ENCODE measurements at places on chromosomes 5 and 9. TPM values are rescaled to one million over a fixed set of nuclear protein-coding genes. Genes with fewer than 3 reads are reported as not detected.

The NDUFB6 gene
- 45.1 TPM for total RNA-seq

The GGTA1 gene
- not detected for total RNA-seq

The AGTPBP1 gene
- total RNA-seq = 21.8 TPM

The GAS1 gene
- total RNA-seq = 6.1 TPM

The GPR151 gene
- not detected for total RNA-seq

The DDX4 gene
- total RNA-seq = not detected

The CXCL14 gene
- not detected for total RNA-seq

The CCNI2 gene
- total RNA-seq = 1.6 TPM

The SPINK6 gene
- total RNA-seq = not detected

The STC2 gene
- 219 TPM for total RNA-seq

The NIM1K gene
- 0.21 TPM for total RNA-seq

The NDOR1 gene
- total RNA-seq = 28.6 TPM

The SRD5A1 gene
- 37.4 TPM for total RNA-seq

DNA sequence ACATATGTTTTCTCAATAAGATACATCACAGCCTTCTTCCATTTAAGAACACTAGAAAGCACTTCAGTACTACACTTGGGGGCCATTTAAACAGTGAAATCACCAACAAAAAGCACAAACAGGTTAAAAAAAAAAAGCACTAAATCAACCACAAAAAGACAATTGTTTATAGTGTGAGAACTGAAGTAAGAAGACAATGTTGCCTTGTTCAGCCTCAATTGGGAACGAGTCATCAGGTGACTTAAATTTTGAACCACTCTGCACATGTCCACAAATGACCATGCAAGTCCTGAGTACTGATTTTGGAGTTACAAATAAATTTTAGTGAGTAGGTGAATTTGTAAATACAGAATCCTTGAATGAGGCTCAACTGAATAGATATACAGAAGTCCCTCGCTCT lies 37.2 kb upstream of the HNRNPA0 start:
- DNase-seq = no peak

GRCh38 chr5:98066910-98067309 lies 706.6 kb upstream of the RGMB start:
- DNase-seq = no peak

GRCh38 chr9:73541923-73542322 lies 390.3 kb downstream of the ANXA1 start:
- no peak for DNase-seq

DNA sequence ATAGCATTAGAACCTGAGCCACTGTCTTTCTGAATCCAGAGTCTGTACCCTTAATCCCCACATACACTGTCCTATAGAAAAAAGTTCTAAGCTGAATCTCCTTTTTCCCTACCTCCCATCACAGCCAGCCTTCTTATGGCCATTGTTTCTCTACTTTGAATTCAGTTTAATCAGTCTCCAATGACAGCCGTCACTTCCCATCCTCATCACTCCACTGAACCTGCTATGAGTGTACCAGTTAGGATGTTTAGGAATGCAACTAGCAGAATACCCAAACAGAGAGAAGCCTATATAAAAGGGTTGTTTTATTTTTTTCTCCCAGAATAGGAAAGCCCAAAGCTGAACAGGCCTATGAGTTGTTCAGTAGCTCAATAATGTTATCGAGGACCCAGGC lies 220.4 kb upstream of the NREP start:
- DNase-seq = no peak

DNA sequence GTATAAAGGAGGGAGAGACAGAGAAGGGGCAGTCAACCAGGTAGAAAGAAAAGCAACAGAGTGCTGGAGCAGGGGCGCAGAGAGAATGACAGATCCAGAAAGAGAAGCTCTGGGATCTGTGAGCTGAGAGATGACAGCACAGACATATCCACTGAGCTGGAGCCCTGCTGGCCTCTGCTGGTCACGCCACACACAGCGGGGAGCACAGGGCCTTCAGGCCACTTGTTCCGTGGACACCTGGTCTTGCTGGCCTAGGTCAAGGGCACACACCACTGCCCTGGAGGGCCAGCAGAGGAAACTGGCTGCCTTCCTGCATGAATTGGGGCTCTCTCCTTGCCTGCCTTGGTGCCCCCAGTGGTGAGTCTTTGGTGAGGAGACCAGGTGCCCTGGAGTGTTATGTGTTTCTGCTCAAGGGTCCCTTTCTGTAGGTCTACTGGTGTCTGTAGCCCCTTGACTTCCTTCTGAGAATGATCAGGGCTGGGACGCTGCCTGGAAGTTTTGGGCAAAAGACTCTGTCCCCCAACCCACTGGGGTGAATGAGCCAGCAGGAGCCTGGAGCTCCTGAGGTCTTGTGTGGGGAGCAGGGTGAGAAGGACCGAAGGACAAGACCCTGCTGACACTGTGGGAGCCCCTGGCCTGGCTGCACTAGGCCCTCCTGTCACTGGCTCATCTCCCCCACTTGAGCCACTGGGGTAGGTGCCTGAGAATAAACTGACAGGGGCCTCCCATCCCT lies 59.2 kb upstream of the ADAMTS2 start:
- DNase-seq = no peak

DNA sequence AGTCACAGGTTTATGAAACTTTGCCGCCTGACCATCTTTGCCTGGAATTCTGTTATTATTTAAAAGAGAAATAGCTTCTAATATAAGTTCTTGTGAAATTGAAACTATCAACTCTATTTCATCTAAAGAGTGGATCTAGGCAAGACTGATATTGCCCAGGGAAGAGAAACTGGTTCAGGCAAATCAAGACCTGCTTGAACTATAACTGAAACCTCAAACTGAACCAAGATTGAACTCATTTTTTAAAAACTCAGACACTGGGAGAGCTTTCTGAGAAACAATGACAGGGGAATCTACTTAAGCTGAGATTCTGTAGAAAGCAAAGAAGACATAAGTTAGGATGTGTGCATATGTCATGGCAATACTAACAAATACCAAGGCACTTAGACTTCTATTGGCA lies 815.8 kb downstream of the BRINP1 start:
- DNase-seq = no peak

DNA sequence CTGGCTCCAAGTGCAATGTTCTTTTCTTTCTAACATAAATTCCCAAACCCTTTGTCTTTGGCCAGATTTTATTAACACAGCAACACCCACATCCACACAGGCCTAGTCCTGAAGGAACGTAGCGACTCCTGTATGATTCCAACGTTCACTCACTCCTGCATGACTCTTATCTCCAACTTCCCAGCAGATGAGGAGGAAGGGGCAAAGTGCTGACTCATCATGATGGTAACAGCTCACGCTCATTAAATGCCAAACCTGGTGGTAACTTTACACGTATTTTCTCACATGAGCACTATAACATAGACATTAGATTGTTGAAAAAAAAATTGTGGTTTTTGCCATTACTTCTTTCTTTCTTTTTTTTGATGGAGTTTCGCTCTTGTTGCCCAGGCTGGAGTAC lies 1349.5 kb downstream of the EFNA5 start:
- DNase-seq = no peak

GRCh38 chr9:78989031-78989658 lies 582.6 kb upstream of the TLE4 start:
- no peak for DNase-seq

DNA sequence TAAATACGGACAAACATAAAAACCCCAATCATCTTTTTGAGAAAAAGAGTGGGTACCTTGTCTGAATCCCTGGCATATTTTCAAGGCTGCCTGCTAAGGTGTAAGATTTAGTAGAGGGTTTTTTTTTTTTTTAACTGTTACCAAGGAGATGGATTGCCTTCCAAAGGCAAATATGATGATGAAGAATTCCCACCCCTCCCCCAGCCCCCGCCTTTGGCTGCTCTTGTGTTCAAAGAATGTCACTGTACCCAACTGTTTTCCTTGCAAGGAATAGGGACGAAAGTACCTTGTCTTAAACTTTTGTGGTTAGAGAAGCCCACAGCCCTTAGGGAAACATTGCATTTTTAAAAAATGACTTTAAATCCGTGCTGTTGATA lies 31.3 kb downstream of the ARHGAP26 start:
- no peak for DNase-seq

GRCh38 chr9:136111910-136112309 lies 6.8 kb downstream of the TMEM250 start:
- DNase-seq = no peak

DNA sequence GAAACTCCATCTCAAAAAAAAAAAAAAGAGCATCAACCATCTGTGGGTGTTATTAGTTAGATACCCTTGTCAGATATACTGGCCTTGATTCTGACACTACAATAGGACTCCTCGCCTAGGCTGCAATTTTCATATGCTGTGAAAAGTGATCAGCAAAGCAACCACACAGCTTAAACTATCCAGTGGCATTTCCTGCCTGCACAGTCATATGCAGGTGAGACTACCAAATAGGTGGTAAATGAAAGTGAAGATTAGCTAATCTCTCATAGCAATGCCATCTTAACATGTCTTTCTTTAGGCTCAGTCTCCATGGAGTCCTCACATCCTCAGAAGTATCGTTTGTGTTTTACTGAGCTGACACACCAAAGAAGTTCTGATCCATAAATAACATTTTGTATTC lies 40.8 kb downstream of the GRAMD2B start:
- no peak for DNase-seq

GRCh38 chr9:98702340-98702739 lies 6.4 kb downstream of the GABBR2 start:
- DNase-seq = no peak

GRCh38 chr9:111038331-111039230 lies at the start of gene LPAR1:
LPAR1 (minus strand) TSS chr9:111038470; CDS start chr9:110972117, 66,353 bp downstream.
- no peak for DNase-seq

DNA sequence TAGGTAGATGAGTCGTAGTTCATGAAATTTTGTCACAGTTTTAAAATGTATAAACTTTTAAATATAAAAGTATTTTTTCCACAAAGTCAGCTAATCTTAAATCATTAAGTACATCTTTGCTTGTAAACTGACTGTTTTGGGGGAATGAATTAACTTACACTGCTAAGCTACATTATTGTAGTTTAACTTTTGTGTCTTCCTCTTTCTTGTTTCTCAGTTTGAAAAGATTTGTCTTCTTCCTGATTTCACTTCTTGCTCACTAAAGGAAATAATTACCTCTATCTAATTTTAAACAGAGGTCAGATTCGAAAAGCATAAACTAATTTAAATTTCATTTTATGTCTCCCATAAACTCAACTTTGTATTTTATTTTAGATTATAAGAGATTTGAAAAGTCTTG lies 5.7 kb downstream of the NIPSNAP3B start:
- DNase-seq = no peak

- no peak for DNase-seq
Observed at GRCh38 chr9:12502520-12502919, 190.7 kb upstream of the TYRP1 start.

- no peak for DNase-seq
Observed at GRCh38 chr5:173850659-173851058, 37.5 kb upstream of the CPEB4 start.

GRCh38 chr9:107242073-107243030 lies 40.7 kb upstream of the RAD23B start:
- DNase-seq = no peak

- no peak for DNase-seq
Observed at GRCh38 chr9:117616431-117616831, 87.8 kb upstream of the TLR4 start.

DNA sequence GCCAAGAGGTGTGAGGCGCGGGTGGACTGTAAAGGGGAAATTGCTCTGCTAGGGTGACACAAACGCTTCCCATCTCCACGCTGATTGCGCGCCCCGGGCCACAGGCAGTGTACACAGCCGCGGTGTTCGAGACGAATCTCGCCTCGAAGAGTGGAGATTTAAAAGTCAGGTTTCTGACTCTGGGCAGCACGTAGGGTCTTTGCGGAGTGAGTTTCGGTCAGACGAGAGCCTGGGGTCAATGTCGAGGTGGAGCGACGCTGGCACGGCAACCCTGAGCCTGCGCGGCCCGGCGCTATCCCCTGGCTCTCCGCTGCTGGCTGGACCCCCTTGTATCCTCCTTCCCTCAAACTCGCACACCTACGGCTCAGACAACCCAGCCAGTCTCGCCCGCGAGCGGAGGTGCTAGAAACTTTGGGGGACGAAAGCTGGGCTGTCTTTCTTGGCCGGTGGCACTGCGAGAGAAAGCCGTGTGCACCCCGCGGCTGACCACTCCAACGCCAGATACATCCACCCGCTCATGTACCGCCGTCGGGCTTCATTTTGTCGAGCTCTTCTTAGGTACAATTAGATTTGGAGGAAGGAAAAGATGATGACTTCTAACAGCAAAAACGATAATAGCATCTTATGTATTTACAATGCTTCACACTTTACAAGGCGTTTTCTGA lies 5.4 kb upstream of the FOXB2 start:
- DNase-seq = no peak

GRCh38 chr9:127505396-127506116 lies 54.2 kb downstream of the LRSAM1 start:
- DNase-seq = no peak
